Calu3 (cell line): ENCODE measurements at places on chromosomes 2 and 18.

DNA sequence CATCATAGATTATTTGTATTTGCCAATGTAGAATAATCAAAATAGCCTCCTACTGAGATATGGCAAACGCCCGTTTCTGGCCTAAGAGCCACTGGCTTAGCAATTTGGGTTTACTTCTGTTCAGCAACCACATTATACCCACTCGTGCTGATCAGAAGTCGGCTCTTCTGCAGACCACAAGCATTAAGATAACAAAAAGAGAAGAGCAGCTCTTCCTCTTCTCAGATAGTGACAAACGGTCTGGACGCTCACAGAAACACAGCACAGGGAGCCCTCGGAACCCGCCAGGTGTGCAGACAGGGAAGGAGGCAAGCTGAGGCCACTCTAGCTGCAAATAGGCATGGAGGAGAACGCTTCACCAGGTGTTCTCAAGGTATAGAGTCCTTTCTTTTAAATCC lies 164.0 kb downstream of the HDAC4 start:
- no peak for DNase-seq

DNA sequence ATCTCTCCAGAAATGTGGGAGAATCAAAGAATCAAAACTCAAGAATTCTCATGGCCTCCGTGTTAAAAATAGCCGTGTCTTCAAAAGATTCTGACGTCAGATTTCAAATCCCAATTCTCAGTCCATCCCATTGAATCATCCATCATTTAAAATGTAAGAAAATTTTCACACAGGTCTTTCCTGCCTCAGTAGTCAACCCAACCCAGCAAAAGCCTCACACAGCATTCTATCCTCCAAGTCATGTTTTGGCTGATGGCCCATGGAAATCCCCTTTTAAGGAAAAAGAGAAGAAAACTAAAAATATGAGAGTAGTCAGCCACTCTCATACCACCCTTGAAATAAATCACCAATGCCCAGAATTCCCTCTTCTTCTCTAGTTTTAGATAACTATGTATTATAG lies 211.8 kb downstream of the C1D start:
- DNase-seq, result no peak

DNA sequence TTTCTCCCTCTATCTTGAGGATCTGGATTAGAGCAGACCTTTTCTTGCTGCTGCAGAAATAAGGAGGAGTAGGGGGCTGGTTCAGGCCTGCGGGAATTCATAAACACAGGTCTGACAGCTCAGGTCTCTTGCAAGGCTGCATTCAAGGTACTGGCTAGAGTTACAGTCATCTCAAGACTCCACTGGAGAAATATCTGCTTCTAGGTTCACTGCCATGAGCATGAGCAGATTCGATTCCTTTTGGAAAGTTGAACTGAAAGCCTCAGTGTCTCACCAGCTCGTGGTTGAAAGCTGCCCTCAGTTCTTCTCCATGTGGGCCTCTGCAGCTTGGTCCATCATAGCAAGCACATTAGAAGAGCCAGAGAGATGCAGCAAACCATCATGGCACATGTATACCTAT lies 124.4 kb upstream of the SETBP1 start:
- DNase-seq, result no peak

DNA sequence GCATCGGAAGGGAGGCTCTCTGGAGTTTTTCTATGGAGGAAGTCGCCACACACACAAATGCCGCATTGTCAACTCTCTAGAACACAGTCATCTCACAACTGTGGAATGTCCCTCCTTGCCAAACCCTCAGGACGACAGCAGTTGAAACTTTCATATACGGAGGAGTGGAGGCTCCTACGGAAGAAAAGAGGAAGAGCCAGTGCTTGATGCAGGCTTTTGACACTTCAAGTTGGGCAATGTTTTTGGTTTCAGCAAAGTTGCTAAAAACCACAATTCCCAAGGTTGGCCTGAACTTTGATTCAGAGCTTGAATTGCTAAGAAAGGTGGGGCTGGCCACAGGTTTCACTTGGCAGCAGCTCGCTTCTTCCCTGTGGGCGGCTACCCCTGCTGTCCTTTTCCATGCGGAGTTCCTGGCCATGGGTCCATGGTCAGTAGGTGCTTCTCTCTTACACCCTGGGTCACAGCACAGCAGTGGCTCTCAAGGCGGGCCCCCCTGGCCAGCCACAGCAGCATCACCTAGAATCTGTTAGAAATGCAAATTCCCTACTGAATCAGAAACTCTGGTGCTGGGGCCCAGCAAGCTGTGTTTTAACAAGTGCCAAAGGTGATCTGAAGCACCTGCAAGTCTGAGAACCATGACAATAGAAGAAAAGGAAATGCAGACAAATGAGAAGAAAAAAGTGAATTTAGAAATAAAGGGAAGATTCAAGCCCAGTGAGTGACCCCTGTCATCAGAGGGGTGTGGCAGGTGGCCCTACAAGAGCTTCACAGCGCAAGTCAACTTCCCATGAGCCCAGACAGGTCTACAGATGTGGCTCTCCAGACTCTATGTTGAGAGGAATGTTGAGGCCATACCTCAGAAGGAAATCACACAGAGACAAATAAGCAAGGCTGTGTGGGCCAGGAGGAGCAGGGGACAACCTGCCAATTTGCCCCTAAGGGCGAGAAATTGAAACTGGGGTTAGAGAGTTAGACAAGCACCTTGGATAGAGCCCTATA lies 856.4 kb downstream of the RNF144A start:
- DNase-seq, result peak; percentile 76

DNA sequence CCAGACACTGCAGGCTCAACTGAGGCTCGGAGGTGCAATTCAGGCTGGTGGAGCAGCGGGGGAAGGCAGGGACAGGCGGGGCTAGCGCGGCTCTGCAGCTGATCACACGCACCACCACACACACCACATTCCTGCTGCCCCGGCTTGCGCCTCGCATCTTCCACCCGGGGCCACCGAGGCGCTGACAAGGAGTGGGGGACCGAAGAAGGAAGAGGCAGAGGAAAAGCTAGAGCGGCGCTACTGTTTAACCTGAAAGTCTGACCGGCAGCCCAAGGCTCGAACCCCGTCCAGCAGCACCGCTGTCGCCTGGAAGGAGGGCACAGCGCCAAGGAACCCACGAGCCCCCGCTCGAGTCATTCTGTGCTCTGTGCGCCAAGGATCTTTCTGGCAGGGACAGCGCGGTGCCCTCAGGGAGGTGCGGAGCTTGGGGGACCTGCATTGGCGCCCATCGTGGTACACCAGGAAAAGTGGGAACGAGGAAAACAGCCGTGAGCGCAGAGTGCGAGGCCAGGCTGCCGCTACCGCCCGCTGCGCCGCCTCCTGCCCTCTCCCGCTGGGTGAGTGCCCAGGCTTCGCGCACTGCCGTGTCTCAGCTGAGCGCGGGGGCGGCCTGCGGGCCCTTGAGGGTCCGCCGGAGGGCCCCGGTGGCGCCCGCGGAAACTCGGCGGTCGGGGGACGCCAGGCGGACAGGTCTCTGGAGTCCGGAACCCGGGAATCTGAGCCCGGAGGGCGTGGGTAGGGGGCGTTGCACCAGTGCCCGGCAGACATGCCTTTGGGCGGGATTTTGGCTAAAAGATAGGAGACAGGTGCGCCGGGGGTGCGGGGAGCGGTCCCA lies 860 bp upstream of the KCNJ3 start:
- DNase-seq, result peak; percentile 35

- no peak for DNase-seq
These were observed 1.5 kb upstream of the PEX13 start for GRCh38 chr2:61015976-61016375.

- DNase-seq, result no peak
These were observed 303.3 kb upstream of the GULP1 start for GRCh38 chr2:187988348-187988747.

- no peak for DNase-seq
These were observed 261.6 kb upstream of the SPOPL start for GRCh38 chr2:138239902-138240491.

DNA sequence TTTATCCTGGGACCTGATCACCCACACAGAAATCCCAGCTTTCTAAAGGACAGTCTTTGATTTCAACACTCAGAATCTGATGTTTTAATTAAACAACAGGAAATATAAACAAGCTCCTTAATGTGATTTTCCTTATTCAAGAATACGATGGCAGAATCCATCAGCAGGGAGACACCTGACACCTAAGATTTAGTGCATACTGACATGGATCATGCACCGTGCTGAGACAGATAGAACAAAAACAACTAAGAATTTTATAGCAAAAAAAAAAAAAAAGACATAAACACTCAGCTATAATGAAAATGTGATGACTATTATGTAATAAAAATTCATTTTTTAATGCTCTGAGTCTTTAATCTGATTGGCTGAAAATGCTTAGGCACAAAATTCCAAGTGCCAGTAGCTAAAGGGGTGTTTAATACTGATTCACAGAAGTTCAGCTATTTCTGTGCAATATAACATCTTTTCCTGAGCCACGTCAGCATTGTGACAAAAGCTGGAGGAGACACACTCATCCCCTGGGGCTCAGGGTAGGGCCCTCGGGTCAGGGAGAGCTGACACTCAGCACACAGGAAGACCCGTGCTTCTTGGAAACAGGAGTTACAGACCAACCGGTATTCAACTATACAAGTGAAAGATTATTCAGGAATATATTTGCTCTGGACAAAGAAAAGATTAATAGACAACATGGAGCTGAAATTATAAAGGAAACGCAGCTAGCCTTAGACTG lies 247.4 kb downstream of the FBXO15 start:
- no peak for DNase-seq

DNA sequence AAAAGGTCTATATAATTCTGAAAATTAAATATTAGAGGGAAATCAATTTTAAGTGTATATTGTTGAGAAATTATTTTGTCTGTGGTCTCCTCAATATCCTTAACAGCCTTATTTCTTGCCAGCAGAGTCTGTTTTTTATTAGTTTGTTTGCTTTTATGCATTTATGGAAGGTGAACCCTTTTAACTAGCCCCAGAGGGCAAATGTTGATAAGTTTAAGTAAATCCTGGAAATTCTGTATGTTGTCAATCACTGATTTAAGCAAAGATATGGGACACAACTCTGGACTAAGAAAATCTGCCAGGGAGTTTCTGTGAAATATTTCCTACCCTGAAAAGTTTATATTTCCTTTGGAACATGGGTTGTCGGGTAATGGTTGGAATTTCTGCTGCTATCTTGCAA lies 339.5 kb upstream of the COL3A1 start:
- DNase-seq, result no peak

GRCh38 chr18:71329114-71329513 lies 1040.3 kb downstream of the SOCS6 start:
- DNase-seq, result no peak

DNA sequence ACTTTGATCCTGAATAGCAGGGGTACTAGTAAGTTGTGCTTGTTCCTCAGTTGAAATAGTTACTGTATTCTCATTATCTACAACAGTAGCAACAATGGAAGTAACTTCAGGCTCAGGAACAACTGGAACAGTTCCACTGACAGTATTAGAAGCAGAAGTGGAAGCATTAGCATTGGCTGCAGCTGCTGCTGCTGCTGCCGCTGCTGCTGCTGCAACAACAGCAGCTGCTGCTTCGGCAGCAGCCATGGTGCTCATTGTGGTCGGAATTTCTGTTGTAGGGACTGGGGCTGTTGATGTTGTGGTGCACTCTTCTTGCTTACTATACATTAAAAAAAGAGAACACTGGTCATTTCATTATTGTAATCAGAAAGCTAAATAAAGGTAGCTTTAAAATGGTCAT lies 40.8 kb downstream of the PRPF40A start:
- DNase-seq, result no peak

GRCh38 chr2:64313398-64313723 lies 140.6 kb upstream of the LGALSL start:
- DNase-seq, result no peak

DNA sequence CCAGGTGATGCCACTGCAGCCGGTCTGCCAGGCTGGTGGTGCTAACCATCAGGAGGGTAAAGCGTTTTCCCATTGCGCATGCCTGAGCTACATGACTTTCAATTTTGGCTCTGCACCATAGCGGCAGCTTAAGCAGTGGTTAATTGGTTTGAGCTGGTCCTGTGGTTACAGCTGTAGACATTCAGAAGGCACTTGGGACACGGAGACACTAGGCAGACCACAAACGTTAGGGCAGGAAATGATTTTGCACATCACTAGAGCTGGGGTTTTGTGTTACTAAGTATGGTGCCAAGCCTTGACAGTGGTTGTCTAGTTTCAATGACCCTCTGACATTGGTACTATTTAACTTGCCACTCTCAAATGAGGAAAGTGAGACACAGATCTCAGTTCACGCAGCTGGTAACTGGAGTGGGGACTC lies 28.9 kb upstream of the CNOT11 start:
- DNase-seq, result no peak

- no peak for DNase-seq
These were observed 95.4 kb downstream of the CTAGE1 start for GRCh38 chr18:22322243-22322691.

GRCh38 chr18:73824671-73825070 lies 323.0 kb downstream of the FBXO15 start:
- DNase-seq, result no peak

GRCh38 chr2:39838589-39838988 lies 59.5 kb upstream of the THUMPD2 start:
- DNase-seq, result no peak

- no peak for DNase-seq
These were observed 272.7 kb downstream of the CD226 start for GRCh38 chr18:69674966-69675365.

DNA sequence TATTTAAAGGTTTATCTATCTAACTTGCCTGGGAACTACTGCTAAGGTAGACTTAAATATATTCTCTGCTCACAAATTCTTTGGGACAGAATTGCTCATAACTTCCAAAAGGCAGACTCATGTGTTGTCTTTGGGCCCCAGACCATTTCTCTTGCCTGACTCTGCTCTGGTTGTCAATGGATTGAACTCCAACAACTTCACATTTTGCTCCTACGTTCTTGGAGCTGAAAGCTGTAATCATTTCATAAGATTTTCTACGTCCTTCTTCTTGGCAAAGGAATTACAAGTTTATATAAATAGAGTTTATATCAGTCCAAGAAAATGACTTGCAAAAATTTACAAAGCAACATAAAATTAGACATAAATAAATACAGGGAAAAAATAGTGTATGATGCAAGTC lies 32.9 kb upstream of the PPM1B start:
- DNase-seq, result no peak

DNA sequence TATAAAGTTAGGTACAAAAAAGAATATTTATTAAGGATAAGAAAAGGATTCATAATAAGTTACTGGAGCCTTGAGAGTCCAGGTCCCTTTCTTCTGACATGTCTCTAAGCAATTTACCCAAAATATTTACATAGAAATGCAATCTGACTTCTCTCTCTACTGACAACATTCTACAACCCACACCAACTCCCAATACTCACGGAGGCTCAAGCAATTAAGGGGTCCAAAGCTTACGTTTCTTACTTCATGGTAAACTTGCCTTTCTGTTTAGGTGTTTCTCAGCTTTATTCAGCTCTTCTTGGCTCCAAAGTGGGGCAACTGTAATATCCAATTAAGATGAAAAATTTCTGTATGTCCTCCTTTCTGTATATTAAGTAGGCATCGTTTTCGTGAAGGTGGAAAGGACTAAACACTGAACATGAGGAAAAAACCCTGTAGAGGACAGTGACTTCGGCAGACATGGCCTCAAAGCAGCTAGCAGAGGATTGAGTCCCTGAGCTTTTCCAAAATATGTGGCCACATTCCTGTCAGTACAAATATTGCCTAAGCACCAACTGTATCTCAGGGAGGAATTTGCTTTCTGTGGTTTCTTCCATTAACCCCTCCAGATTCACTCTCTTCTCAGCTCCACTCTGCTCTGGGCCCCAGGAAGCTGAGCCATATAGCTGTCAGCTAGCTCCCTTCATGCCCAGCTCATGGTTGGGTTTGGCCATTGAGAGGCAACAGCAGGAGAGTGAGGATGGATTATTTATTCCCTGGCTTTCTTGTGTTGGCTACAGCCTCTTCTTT lies 67.9 kb upstream of the GLS start:
- no peak for DNase-seq
